ENCODE measurements at places on chromosomes 1 and 21.
A peak's percentile ranks its signal among the peaks of the same experiment; 100 is the strongest.

GRCh38 chr1:25575191-25575590 lies 31.8 kb downstream of the LDLRAP1 start:
- no peak for DNase-seq

DNA sequence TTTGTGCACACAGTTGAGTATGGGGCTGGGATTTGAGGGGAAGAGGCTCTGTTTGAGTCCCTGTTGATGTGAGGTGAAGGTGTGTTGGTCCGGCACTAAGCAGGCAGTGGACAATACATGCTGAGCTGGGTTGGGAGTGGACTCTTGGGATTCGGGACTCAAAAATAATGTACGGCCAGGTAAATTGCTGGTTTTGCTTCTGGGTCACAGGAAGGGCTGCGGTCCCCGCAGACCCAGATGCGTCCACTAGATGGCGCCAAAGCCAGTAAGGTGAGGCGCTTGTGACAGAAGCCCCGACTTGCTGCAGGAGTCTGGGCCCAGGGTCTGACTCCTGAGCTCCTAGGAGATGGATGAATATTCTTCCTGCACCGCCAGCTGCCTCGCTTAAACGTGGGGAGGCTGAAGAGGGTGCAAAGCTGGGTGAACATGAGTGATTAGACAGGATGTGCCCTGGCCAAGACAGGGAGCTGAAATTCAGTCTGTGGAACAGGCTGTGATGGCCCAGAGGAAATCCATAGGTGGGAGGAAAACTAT lies 61.4 kb downstream of the ACBD3 start:
- peak; percentile 85 for DNase-seq

- no peak for DNase-seq
Measured at GRCh38 chr1:168245042-168245441, 19.2 kb downstream of the SFT2D2 start.

DNA sequence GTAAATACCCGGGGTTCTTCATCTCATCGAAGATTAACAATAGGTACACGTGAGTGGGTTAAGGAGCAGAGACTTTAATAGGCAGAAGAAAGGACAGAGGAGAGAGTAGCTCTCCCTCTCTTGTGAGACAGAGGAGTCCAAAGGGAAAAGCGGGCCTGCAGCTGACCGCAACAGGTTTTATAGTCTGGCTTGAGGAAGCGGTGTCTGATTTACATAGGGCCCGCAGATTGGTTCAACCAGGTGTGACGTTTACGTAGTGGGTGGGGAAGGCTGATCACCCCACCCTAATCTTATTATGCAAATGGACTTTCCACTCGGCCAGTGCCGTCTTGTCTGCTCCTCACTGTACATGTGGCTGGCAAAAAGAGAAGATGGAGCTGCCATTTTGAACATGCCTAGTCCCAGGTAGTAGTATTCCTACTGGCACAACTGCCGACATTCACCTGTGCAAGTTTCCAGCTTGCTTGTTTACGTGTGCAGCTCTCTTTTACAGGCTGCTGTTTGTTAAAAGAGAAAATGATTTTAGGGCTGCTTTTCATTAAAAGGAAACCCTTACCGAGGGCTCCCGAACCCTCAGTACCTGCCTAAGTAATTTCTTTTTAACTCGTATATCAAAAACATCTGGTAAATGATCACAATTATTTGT lies 10.6 kb downstream of the CDC14A start:
- DNase-seq = no peak

DNA sequence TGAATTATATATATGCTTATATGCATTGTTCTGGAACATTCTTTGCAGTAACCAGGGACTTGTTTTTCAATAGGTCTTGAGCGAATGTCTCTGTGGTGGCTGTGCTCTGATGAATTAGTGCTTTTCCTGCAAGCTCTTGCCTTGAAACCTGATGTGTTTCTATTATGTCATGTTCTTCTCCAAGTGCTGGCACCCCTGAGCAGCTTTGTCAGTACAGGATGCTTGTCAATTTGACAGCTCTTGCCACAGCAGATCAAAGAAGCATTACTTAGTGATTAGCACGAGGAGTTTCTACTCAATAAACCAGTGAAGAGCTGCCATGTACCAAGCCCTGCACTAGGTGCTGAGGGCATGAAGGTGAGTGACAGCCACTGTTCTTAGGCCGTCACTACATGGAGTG lies 171.9 kb downstream of the PRDM2 start:
- no peak for DNase-seq

DNA sequence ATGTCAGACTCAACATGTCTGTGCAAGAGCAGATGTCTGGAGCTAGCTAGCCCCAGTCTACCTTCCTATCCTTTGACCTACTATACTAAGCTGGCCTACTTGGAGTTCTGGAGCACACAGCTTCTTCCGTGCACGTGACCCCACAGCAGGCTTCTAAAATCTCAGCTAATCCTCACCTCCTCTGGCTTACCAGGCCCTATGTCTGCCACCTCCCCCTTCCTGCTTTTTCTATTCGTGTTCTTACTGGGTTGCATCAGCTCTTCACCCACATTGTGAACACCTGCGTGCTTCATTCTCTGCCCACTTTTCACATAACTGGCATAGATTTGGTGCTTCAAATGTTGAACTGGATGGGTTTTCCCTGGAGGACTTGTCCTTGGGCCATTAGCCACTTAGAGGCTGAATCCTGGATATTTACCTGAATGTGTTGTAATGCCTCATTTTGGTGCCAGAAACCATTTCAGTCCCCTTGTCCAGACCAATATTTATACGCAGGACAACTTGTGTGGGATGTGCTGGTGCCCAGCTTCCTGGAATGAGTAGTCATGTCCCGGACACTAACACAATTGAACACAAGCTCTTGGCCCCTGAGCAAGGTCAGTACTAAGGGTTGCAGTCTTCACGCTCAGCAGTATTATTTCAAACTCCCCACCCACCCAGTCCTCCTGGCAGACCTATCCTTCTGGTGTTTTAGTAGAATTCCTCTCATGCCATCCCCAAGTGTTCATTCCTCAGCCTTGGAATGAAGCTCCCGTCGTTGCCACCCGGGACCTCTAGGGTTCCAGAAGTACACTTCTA lies 24.0 kb downstream of the TENT5C start:
- no peak for DNase-seq

- DNase-seq = no peak
Measured at GRCh38 chr1:109266965-109267364, 16.0 kb downstream of the PSRC1 start.

DNA sequence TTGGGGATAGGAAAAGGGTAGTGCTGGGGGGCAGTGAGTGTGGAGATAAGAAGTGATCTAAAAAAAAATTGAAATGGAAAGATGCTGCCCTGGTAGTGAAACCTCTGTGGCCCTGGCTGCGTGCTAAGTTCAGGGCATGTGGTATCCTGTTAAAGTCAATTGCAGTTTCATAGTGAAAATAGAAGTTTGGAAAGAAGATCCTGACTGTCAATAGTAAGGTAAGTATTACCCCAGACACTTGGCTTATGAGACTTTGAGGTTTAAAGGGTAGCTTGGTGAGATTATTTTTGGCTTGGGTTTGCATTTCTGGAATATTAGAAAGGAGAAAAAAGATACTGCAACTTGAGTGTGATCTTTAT lies 6.8 kb downstream of the ARID1A start:
- no peak for DNase-seq

- DNase-seq = no peak
Measured at GRCh38 chr1:164765557-164765956, 206.6 kb downstream of the PBX1 start.

DNA sequence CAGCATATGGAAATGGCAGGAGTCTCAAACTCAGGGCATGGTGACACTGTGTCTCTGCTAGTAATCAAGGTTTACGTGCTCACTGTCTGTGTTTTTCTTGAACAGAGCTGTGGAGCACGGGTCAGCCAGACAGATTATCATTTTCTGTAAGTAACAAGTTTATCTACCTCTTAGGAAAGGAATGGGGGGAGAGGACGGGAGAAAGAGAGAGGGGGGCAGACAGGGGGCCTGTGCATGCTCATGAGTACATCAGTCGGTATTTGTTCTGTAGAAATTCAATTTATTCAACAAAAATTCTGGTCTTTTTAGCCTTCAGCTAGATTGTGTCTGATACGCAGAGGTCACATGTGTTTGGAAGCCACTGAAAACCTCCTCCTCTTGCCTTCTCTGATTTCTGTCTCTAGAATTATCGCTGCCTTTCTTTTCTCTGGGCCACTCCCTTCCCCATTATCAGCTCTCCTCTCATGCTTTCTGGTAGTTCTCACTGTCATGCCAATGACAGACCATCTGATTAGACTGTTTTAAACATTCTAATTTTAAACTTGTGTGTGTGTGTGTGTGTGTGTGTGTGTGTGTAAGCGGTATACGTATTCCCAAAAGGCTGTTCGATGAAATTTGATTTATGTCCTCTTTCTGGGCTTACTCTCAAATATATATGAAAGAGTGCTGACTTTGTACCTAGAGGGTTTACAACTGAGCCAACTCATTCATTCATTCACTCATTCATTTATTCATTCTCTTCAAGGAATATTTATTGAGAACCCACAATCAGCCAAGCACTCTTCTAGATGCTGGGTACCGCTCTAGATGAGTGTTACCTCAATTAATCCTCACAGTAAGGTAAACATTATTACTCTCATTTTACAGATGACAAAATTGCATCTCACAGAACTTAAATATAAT lies 636.9 kb downstream of the KIF26B start:
- no peak for DNase-seq

- no peak for DNase-seq
Measured at GRCh38 chr1:238346340-238346739, 455.6 kb upstream of the ZP4 start.

DNA sequence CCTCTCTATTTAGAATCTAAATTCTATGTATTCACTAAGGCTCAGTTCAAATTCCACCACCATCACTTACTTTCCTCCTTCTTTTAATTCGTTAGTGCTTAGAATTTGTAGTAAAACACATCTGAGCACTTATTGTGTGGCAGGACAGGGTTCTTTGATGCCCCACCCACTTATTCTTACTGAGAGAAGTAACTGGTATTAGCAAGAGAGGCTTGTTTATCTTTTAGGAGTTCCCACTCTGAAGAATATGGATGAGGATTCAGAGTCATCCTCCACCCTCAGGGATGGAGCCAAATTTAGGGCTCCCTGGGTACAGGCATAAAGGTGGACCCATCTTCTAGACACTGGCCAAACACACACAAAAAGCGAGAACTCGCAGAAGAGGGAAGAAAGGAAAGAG lies 11.5 kb upstream of the TAF1A start:
- no peak for DNase-seq

GRCh38 chr1:174074757-174075156 lies 52.6 kb upstream of the RC3H1 start:
- DNase-seq = no peak

GRCh38 chr1:247357781-247358211 lies 26.1 kb upstream of the ZNF496 start:
- no peak for DNase-seq

GRCh38 chr1:205453466-205453865 lies 2.4 kb downstream of the BLACAT1 start:
- DNase-seq = no peak

DNA sequence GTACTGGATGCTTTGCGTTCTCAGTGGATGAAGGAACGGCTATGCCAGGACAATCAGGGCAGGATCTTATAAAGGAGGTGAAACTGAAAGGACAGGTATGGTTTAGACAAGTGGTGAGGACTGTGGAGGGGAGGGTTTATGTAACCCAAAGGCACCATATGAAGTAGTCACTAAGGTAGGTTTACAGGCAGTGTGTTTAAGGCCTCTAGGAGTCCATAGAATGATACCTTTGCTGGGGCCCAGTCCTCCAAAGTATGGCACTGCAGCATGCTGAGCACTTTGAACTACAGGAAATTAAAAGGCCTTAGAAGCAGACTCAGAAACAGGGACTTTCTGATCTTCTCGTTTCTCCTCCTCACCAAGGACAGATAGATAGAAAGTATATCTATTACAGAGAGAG lies 304.7 kb upstream of the USP25 start:
- no peak for DNase-seq

DNA sequence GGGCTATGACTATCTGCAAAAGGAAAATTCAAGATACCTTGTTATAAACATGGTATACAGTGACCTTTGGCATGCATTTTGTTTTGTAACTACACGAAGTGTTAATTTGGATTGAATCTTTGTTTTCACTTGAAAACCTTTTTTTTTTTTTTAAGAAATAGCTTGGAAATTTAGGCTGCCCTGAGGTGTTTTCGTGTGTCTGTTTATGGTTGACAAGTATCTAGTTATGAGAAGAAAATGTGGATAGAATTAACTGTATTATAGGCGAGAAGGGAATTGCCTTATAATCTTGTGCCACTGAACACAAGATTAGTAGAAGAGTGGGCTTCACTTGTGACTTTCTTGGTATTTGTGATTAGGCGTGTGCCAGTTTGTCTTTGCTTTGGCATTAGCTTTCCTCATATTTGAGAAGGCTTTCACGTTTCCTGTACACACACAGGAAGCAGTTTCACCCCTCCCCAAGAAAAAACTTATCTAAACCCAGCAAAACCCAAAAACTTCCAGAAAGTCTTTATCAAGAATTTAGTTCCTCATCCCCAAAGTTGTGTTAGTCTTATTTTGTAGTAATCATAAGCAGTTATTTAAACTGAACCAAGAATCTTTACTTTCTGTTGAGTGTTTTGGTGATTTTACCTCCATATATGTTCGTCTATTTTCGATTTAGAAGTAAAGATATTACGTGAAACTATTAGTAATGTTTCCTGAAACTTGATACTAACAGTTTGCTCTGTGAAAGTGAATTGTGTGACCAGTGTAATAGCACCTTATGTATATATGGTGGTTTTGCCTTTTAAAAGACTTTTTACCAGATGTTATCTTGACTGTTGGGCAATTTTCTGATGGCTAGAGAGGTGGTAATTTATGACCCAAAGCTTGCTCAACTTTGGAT lies 3.8 kb downstream of the DYRK1A start:
- DNase-seq = no peak
